DMS53 (cell line): ENCODE measurements at places on chromosomes 13 and 19.
A peak's percentile ranks its signal among the peaks of the same experiment; 100 is the strongest.

- peak; percentile 56 for DNase-seq
Observed at GRCh38 chr19:36686365-36687213, 823 bp upstream of the ZNF567 start.

- no peak for DNase-seq
Observed at GRCh38 chr13:85657942-85658341, 141.3 kb downstream of the SLITRK6 start.

- DNase-seq = no peak
Observed at GRCh38 chr19:31144075-31144870, 205.0 kb downstream of the TSHZ3 start.

- peak; percentile 20 for DNase-seq
Observed at GRCh38 chr19:13881692-13882418, 4.9 kb downstream of the NANOS3 start.

DNA sequence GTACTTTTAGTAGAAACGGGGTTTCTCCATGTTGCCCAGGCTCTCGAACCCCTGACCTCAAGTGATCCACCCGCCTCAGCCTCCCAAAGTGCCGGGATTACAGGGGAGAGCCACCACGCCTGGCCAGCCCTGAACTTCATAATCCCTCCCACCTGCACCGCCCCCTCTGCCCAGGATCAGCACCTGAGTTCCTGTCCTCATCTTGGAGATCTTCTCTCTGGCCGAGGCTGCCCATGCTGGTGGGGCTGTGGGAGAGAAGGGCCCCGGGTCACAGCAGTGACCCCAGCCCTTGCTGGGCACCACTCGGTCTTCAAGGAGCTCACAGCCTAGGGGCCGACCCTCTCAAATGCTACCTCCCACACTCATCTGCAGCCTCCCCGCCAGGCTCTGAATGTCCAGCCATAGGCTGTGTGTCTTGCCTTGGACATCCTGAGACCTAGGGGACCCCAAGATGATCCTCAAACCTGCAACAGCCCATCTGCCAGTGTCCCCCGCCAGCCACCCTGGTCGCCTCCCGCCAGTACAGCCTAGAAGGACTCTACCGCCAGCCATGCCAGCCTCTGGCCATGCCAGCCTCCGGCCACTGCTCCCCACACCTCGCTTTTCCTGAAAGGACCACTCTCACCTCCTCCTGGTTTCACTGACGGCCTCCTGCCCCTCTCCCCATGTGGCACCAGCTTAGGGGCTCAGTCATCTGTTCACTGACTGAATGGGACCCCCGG is 1.5 kb downstream of the ATP8B3 start:
- no peak for DNase-seq

- DNase-seq = no peak
Observed at GRCh38 chr13:63516124-63516523, 2100.5 kb upstream of the PCDH20 start.

GRCh38 chr19:54325631-54326030 is 12.7 kb upstream of the LILRA5 start:
- DNase-seq = no peak

DNA sequence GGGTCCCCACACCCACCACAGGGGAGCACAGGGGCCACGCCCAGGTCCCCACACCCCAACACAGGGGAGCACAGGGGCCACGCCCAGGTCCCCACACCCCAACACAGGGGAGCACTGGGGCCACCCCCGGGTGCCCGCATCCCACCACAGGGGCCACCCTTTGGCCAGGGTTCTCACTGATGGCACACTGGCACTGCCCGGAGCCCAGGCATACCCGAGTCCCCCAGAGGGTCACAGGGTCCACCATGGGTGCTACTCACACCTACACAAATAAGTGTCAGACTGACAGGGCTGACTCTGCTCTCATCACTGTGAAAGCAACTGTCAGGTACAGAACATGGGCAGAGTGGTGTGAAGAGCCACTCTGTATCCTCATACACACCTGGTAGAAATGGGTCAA is 98.8 kb downstream of the TUBGCP3 start:
- DNase-seq = no peak

DNA sequence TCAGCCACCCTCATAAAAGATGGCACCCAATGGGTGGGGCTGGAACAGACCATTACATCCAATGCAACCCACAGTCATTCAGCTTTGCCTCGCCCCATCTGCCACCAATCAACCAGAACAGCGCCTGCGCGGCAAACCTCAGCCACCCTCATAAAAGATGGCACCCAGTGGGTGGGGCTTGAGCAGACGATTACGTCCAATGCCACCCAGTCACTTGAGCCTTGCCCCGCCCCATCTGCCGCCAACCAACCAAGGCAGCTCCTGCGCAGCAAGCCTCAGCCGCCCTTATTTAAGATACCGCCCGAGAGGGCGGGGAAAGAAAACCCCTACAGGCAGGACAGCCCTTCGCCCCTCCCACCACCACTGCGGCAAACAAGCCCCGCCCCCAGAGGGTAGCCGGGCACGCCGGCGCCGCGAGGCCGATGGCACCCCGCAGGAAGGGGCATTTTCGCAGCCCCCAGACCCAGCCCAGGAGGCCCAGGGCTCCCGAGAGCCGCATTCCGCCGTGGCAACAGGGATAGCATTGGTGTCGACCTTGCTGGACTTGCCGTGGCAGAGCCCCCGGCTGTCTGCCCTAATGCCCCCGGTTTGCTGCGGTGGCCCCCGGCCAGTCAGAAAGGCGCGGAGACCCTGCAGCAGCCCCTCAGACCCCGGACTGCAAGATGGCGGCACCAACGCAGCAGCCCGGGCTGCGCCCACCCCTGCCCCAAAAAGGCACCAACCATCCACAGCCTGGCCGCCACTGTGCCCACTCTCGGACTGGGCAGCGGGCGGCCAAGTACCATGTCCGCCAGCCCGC is 675 bp downstream of the PEG3 start:
- DNase-seq = no peak

- no peak for DNase-seq
Observed at GRCh38 chr19:35074426-35075201, 33.1 kb downstream of the HPN start.

DNA sequence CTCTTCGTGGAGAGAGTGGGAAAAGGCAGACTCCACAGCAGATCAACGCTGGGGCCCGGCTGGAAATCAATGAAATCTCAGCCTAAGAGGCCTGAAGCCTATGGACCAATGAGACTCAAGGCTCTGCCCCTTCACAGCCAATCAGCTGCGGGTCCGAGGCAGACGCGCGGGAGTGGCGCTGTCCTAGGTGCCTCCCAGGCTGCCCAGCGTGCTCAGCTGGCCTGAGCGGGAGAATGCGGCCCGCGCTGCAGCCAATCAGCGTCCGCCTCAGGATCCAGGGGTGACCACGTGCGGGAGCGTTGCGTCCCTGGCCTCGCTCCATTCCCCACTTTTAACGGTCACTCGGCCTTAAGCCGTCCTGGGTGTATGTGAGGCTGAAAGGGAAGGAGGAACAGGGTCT is at the start of gene ZBTB32:
ZBTB32 (plus strand) TSS at position 341 of the 400 bp plus-strand sequence. CDS start 10,069 bp downstream, outside the sequence.
- DNase-seq = peak; percentile 33

GRCh38 chr19:31054430-31054829 is 294.8 kb downstream of the TSHZ3 start:
- peak; percentile 8 for DNase-seq
